ENCODE measurements at places on chromosomes 13 and 19.

- DNase-seq: no peak
These were observed 66.7 kb downstream of the FRY start for GRCh38 chr13:32098272-32098671.

DNA sequence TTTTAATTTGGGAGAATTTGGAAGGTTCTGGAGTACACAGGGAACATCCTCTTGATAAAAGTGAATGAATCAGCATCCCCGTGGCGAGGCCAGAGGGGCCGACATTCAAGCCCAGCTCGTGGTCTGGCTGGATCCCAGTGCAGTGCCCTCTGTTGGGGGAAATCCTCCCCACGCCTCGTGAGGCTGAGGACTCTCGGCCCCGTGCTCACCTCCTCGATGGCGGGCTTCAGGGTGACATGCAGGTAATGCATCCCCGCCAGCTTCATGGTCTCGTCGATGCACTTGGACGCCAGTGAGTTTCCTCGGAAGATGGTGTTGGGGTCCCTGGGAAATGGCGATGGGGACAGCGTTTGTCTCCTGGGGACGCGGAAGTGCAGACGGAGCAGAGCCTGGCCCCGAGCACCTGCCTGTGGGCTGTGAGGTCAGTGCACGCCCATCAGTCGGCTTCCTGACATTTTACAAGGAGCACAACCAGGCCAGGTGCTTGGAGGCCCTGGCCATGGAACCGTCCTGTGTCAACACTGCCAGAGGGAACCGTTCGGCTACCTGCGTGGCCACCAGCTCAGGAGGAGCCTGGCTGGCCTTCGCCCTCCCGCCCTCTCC is 43.3 kb upstream of the C13orf46 start:
- DNase-seq: no peak

GRCh38 chr13:73339086-73339485 is 280.3 kb downstream of the KLF5 start:
- DNase-seq: no peak

GRCh38 chr13:43397111-43397510 is 373.7 kb downstream of the DNAJC15 start:
- no peak for DNase-seq

- no peak for DNase-seq
These were observed 2.0 kb downstream of the GPR108 start for GRCh38 chr19:6735181-6735911.

DNA sequence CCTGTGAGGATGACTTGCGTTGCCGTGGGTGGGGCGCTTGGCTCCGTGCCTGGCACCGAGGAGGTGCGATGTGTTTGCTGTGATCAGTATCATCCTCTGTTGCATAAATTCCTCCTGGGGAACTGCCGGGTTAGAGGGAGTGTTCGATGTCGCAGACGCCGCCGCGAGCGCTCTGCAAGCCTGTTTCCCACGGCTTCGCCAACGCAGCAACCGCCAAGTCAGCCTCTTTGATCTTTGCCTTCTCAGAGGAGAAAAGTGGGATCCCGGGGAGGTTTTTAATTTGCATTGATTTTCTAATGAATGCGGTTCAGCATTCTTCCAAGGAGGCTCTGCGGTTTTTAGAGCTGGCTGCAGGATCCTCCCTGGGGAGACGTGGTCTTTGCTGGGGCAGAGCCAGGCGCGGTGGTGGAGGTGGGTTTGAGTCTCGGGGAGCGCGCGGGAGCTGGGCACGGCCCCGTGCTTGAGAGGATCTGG is 7.6 kb downstream of the GPR32 start:
- no peak for DNase-seq

DNA sequence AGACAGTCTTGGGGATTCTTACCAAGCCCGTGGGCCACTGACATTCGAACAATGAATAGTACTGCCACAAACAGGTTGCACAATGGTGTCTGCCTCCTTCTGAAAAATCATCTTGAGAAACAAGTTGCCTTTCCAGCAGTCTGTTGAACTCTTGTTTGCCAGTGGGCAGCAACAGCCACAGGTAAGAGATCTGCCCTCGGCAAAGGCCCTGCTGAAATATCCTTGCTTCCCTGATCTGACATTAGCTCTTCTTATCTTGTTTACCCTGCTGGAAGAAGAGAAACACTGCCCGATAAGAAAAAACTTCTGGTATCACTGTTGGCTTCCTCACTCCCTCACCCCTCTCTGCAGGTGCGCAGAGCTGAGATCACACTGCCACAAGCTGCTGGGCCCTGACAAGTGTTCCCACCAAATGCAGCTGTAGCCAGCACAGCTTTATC is 2.0 kb downstream of the DOCK9 start:
- no peak for DNase-seq

GRCh38 chr13:24328145-24328544 is 18.8 kb downstream of the C1QTNF9 start:
- no peak for DNase-seq

GRCh38 chr19:55251341-55252081 is 7.3 kb downstream of the PPP6R1 start:
- no peak for DNase-seq

DNA sequence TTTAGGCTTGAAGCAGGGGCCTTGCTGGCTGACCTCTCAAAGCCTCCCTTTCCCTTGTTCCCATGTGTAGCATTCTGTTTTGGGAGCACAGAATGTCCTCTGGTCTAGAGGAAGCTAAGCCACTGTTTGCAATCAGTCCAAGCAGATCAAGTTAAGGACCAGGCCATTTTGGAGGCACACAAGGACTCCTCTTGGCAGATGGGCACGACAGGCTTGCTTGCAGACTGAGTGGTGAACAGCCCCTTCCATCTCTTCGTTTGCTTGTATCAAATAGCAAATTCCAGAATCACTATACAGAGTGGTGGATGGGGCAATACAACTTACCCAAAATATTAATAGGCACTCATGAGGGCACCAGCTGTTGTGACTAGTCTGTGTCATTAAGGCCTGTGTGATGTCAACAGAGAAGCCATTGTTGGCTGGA is 215.5 kb upstream of the SERP2 start:
- no peak for DNase-seq

GRCh38 chr19:16034180-16034579 is 42.1 kb upstream of the TPM4 start:
- no peak for DNase-seq

GRCh38 chr13:43153436-43154090 is 130.2 kb downstream of the DNAJC15 start:
- no peak for DNase-seq

Measured in NCI-H1436 (cell line).